Diencephalon (tissue), 1 donor: ENCODE measurements at places on chromosomes 2 and 18. TPM values are rescaled to one million over a fixed set of nuclear protein-coding genes. Genes with fewer than 3 reads are reported as not detected.

Gene CNDP1
- 0.23 TPM for total RNA-seq

Gene SNTG2
- total RNA-seq: 4.2 TPM

Gene POTEJ
- total RNA-seq: 0.46 TPM

Gene TMEM178A
- total RNA-seq: 24.2 TPM

Gene CFAP210
- total RNA-seq: 6.0 TPM

Gene LRRC30
- total RNA-seq: not detected

Gene CSRNP3
- 255 TPM for total RNA-seq

Gene TGFA
- total RNA-seq: 18.2 TPM

Gene SLC38A11
- total RNA-seq: 4.4 TPM

Gene TNFRSF11A
- total RNA-seq: 0.46 TPM

Gene TUBA3D
- total RNA-seq: not detected

Gene DNAH7
- total RNA-seq: 21.7 TPM

Gene IAH1
- 56.5 TPM for total RNA-seq

Gene OTX1
- 2.8 TPM for total RNA-seq

Gene CRYBA2
- not detected for total RNA-seq

Gene SLC16A14
- total RNA-seq: 66.9 TPM

Gene FTCDNL1
- 4.8 TPM for total RNA-seq

Gene MROH2A
- under 0.01 TPM for total RNA-seq

Gene POLE4
- 17.8 TPM for total RNA-seq

Gene CNGA3
- total RNA-seq: 6.0 TPM

Gene DQX1
- not detected for total RNA-seq

Gene GPBAR1
- not detected for total RNA-seq

Gene CAPN14
- total RNA-seq: 0.69 TPM

Gene KRCC1
- 16.4 TPM for total RNA-seq

Gene RUFY4
- total RNA-seq: 0.23 TPM

Gene PRKD3
- 36.4 TPM for total RNA-seq

Gene GRHL1
- total RNA-seq: 10.6 TPM

Gene HOXD13
- total RNA-seq: not detected

Gene ABCG8
- 1.2 TPM for total RNA-seq

Gene FZD7
- total RNA-seq: 7.4 TPM

Gene LRP1B
- total RNA-seq: 78.0 TPM

Gene BCL11A
- total RNA-seq: 71.5 TPM

Gene SLC30A3
- total RNA-seq: 2.1 TPM

Gene SERPINB4
- total RNA-seq: not detected

Gene DES
- total RNA-seq: 1.4 TPM

Gene DSG1
- 0.23 TPM for total RNA-seq

Gene TACR1
- 7.4 TPM for total RNA-seq

Gene SCYGR4
- not detected for total RNA-seq

Gene LIMS3
- 2.1 TPM for total RNA-seq

Gene FBLN7
- 6.2 TPM for total RNA-seq

Gene NTSR2
- 4.2 TPM for total RNA-seq

Gene CDK5R2
- 13.4 TPM for total RNA-seq

Gene DNAJC10
- total RNA-seq: 71.7 TPM

Gene CCBE1
- 5.3 TPM for total RNA-seq

Gene UGT1A10
- not detected for total RNA-seq
